ENCODE measurements at places on chromosomes 11 and 22.

DNA sequence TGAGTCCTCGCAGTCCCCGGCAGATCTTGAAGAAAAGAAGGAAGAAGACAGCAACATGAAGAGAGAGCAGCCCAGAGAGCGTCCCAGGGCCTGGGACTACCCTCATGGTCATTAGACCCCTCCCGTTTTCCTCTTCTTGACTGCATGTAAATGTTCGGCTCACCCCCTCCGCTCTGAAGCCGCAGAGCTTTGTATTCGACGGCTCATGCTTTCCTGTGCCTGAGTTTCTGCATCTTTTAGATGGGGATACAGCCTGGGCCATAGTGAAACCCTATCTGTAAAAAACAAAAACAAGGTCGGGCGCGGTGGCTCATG is 7.7 kb downstream of the USP18 start:
- DNase-seq, result no peak

- DNase-seq, result no peak
Measured at GRCh38 chr11:67117176-67117575, 1.9 kb upstream of the KDM2A start.

DNA sequence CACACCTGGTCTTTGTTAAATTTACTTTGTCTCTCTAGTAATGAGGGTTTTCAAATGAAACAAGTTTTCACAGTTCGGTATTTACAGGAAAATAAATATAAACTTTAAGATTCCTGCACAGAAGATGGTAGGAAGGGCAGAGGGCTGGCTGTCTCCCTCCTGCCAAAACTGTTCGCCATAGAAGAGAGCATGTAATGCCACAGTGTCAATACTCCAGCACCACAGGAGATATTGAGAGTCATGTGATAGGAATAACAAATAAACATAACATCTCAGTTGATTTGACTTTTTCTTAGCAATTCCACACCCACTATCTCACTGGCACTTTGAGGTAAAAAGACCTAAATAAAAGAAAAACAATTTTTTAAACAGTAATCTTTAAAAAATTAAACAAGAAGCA is 100.9 kb downstream of the MRTFA start:
- no peak for DNase-seq

GRCh38 chr22:25840891-25841290 is 98.9 kb downstream of the MYO18B start:
- DNase-seq, result no peak

GRCh38 chr11:32829680-32830412 is at the start of gene PRRG4:
Gene PRRG4, plus strand, starts transcription at chr11:32829927. Its CDS starts 603 bp downstream, at chr11:32830530.
- no peak for DNase-seq

DNA sequence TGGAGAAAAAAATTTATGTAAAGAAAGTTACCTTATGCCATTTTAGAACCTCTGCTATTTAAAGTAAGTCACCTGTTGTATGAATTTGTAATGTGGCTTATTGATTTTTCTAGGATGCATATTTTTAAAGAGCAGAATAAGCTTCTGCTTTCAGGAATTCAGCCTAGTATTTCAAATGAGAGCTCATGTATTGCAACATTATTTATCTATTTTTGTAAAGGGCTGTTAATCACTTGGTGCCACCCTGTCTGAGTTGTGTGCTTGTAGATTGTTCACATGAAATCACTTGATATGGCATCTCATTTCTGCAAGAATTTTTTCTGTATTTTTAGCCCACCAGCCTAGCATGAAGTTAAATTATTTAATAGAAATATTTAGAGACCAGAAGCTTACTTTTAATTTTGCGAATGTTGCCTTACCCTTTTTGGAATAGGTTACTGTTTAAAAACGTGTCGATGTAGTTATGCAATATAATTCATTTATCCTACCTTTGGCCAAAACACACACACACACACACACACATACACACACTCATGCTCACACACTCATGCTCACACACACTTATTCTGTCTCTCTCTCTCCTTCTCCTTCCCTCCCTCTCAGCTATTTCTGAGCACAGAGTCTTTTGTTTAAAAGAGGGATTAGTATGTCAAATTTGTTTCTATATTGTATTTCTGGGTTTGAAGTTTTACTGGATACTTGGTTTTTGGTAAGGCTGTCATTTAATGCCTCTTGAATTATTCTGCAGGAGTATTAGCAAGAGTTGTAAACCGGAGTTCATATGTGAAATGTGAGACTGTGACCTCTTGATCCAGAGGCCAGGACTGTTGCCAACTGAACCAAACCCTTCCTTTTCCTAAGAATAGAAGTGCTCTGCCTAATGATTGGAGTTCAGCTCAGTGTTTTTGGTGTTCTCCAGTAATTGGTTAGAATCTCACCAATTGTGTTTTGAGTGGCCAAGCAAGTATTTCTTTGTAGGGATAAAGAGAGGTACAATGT is 34.4 kb downstream of the YAP1 start:
- no peak for DNase-seq

GRCh38 chr11:17019232-17019631 is 5.0 kb upstream of the PLEKHA7 start:
- DNase-seq, result no peak

DNA sequence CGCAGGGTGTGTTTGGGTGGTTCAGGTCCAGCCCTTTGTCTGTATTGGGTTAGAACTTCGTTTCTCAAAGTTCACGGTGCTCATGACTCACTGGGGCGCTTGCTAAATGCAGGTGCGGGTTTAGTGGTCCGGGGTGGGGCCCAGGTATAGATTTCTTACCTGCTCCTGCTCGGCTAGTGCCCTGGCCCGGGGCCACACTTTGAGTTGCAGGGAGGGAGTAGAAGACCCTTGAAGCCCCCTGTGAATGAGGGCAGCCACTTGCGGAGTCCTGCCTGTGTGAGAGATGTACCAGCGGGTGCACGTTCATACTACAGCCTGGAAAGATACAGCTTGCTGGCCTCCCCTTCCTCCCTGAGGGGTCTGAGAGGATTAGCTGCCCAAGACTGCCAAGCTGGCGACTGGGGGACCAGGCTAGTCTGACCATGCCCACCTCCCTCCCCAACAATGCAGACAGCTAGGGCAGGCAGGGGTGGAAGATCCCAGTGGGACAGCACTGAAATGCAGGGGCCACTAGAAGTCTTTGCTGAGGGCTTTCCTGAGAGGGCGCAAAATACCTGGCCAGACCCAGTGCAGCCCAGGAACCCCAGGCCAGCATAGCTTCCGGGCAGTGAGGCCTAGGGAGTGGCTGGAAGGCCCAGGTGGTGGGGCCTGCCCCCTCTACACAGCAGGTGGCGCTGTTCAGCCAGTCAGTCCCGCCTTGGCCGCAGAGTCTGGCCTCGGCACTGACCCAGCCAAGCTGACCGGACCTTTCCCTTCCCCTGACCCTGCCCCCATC is 5.1 kb upstream of the MYRF start:
- peak; percentile 63 for DNase-seq

Data from cerebellar cortex (tissue), 1 donor.